Right cardiac atrium (tissue), 5 donors: ENCODE measurements at places on chromosomes 7 and 10. TPM values are rescaled to one million over a fixed set of nuclear protein-coding genes. Genes with fewer than 3 reads are reported as not detected.

DNA sequence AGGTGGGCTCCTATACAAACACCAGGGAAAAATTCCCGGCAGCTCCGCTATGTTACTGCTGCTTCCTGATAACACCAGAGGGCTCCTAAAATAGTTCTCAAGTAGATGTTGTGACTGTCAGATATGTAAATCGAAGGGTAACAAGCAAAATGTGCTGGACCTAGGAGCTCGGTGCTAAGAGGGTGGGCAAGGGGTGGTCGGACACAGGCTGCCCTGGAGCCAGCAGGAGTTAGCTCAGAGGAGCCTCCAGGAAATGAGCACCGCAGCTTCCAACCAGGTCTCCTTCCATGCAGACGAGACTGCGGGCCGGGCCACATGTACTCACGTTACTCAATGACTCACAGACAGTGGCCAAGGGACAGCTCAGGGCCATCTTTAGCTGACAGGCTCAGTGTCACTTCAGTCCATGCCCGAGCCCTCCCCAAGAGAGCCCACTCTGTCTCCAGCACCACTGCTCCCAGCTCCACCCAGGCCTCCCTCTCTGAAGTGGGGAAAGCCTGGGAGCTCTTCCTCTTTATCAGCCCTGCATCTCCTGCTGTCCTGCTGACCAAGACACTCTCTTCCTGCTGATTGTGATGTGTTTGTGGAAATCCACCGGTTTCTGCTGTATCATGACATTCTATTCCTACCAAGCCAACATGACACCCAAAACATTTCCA, 37.2 kb upstream of the TMEM273 start:
- peak; percentile 26 for DNase-seq

GRCh38 chr7:151993977-151994676, 31.3 kb upstream of the GALNT11 start:
- DNase-seq, result no peak

DNA sequence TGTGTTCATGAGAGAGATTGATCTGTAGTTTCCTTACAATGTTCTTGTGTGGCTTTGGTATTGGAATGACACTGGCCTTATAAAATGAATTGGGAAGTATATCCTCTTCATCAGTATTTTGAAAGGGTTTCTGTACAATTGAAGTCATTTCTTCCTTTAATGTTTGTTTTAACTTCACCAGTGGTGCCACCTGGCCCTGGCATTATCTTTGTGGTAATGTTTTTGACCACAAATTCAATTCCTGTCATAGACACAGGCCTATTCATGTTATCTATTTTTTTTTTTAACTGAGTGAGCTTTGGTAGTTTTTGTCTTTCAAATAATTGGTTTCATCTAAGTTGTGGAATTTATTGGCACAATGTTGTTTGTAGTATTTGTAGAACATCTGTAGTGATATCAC, 127.7 kb downstream of the CDK14 start:
- no peak for DNase-seq

- DNase-seq, result no peak
These were observed 18.9 kb upstream of the YAE1 start for GRCh38 chr7:39547336-39547735.

- no peak for DNase-seq
These were observed 63.5 kb upstream of the EN2 start for GRCh38 chr7:155394413-155394812.

Gene GLI3
- total RNA-seq, result 3.1 TPM
